Activated CD4-positive, alpha-beta T cell treated with anti-CD3 and anti-CD28 coated beads, Interleukin-2, amount 50 U/mL, for 4 hours (primary cell): ENCODE measurements at places on chromosomes 2 and 18.

DNA sequence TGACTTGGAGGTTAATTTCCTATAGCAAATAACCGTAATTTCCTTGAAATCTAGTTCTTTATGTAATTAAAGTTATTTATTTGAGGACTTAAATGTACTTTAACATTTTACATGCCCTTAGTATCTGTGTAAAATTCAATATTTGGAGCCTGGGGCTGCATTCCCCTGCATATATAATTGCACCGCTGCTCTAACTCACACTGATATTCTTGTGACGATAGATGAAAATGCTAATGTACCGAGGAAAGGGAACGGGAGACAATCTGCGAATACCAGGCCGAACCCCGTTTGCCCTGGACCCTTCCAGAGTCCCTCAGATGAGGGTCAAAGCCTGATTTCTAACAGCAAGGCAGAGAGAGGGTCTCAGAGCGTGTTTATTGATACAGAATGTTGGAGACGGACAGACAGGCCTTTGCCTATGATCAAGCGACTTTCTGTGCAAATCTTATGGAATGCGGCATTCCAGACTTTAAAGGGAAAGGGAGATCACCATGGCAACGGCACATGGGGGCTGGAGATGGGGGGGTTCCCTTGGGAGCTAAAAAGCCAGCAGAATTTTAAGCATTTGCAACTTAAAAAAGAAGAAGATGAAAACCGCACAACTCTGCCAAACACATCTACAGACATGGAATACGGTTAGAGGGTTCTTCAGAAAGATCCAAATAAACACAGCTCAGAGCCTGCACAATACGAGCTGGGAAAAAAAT, 57.6 kb upstream of the TWIST2 start:
- no peak for DNase-seq

DNA sequence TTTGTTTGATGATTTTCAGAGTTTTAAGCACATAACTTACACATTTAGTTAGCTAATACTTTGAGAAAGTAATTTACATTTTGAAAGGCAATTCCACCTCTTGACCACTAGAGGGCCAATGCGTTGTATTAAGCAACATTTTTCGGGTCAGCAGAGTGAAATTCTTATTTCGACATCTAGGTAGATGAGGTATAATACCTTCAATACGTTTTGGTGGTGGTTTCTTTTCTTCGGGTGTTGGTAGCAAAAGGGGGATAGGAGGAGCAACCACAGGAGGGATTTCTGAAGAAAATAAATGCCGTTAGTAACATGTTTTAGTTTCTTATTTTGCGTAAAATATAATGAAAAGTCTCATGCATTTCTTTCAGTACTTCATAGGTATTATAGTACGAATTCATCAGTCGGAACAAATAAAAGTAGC, 106.3 kb downstream of the TTN start:
- no peak for DNase-seq

GRCh38 chr2:140383781-140384180, 1603.6 kb upstream of the NXPH2 start:
- no peak for DNase-seq

GRCh38 chr18:22489704-22490103, 72.0 kb upstream of the CTAGE1 start:
- DNase-seq: no peak

DNA sequence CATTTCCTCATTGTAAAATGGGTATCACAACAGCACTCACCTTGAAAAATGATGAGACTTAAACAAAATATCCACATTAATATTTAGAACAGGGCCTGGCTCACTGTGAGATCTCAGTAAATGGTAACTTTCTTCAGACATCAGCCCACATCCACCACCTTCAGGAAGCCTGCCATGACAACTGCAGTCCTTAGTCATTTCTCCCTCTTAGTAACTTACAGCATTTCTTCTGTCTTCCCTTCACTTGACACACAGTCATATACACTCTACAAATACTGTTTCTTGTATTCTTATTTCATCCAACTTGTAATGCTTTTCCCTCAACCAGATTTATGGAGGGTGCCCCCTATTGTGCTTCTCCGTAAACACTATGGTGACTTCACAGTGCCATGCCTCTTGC, 263.0 kb downstream of the ZNF516 start:
- no peak for DNase-seq

GRCh38 chr2:6887751-6888192, 10.2 kb downstream of the RSAD2 start:
- no peak for DNase-seq

DNA sequence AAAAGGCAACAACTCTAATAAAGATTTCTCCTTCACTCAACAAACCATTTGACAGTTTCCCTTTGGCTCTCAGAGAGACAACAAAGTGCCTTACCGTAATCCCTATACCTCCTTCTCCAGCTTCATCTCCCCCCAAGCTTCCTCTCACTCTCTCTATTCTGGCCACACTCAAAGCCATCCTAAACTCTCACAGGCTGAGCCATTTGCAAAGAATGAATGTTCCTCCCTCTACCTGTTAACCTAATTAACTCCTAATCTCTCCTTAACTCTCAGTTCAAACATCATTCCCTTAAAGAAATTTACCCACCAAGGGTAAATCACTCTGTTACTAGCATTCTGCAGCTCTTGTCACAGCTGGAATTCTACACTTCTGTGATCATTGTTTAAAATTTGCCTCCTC, 38.2 kb downstream of the GFPT1 start:
- no peak for DNase-seq

GRCh38 chr2:234178330-234179030, 128.0 kb downstream of the SPP2 start:
- DNase-seq: no peak

- no peak for DNase-seq
Observed at GRCh38 chr2:176934869-176935415, 277.7 kb upstream of the HNRNPA3 start.

- no peak for DNase-seq
Observed at GRCh38 chr2:65017335-65017734, 28.1 kb downstream of the SLC1A4 start.

- no peak for DNase-seq
Observed at GRCh38 chr18:31041271-31042083, 1.1 kb downstream of the DSC3 start.
